Tibial nerve (tissue), 4 donors: ENCODE measurements at places on chromosomes 3 and 15.

DNA sequence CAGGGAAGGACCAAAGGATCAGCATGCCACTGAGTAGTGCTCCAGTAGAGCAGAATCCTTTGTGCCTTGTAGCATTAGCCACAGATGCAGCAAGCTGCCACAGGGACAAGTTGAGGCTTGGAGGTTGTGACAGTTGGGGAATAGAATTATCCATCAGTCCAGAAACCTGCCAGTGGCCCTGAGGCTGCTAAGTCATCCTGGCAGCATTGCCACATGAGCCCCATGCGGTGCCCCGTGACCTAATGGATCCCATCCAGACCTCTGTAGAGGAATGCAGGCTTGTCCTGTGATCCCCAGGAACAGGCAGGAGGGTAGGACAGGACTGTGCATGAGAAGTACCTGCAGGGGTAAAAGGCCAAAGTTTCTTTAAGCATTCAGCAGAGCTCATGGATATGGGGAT, 51.7 kb downstream of the BOC start:
- no peaks in the 10 kb centered on the region for H3K36me3 ChIP-seq
- H3K4me3 ChIP-seq: no peak overlapping the region
- H3K4me1 ChIP-seq: peaks cover 7% of the 10 kb centered on the region
- no peak for DNase-seq
- no peaks in the 10 kb centered on the region for H3K27me3 ChIP-seq

DNA sequence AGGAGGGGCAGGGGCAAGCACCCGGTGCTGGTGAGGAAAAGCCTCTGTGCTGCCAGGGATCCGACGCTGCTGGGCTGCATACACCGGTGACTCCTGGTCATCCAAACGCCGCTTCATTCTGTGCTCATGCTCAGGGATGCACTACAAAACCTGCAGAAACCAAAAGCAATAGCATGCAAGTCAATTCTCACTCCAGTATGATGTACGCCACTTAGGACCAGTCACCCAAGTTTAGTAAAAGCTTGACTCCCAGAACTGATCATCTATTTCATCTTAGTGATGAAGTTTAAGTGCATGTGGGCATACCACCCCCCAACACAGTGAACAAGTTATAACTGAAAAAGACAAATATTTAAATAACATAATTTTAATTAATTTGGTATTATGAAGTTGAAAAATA, 21.2 kb downstream of the SIN3A start:
- no peak overlapping the region for H3K27ac ChIP-seq
- no peaks in the 10 kb centered on the region for H3K27me3 ChIP-seq
- peaks cover 2% of the 10 kb centered on the region for H3K36me3 ChIP-seq
- H3K4me3 ChIP-seq: no peak overlapping the region
- DNase-seq: no peak

GRCh38 chr3:151386056-151386455, 1.5 kb upstream of the P2RY12 start:
- H3K27me3 ChIP-seq: no peaks in the 10 kb centered on the region
- H3K36me3 ChIP-seq: no peaks in the 10 kb centered on the region
- peak overlapping the region; percentile 84 for H3K27ac ChIP-seq
- H3K4me3 ChIP-seq: no peak overlapping the region

GRCh38 chr3:69115731-69116130, 6.7 kb downstream of the LMOD3 start:
- H3K36me3 ChIP-seq: no peaks in the 10 kb centered on the region
- no peak overlapping the region for H3K4me3 ChIP-seq
- H3K4me1 ChIP-seq: no peaks in the 10 kb centered on the region
- DNase-seq: no peak
- no peaks in the 10 kb centered on the region for H3K27me3 ChIP-seq

DNA sequence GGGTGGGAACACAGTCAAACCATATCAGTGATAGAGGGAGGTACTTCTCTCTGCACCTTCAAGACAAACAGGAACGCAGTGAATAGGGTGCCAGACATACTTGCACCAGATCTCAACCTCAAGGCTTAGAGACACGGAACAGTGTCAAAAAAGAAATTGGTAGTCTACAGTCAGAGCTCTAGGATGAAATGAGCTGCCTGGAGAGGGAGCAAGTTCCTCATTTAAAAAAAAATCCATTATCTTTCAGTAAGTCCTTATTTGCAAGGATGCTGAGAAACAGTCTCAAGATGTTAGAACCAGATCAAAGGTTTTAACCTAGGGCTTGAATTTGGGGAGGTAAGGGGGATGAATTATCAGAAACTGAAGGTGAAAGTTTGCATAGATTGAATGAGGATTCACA, 20.2 kb upstream of the LMCD1 start:
- no peaks in the 10 kb centered on the region for H3K4me1 ChIP-seq
- H3K36me3 ChIP-seq: no peaks in the 10 kb centered on the region
- no peak overlapping the region for H3K27ac ChIP-seq

GRCh38 chr15:57133127-57133968, 214.9 kb downstream of the TCF12 start:
- H3K27me3 ChIP-seq: no peaks in the 10 kb centered on the region
- DNase-seq: no peak
- no peak overlapping the region for H3K4me3 ChIP-seq
- H3K27ac ChIP-seq: no peak overlapping the region
- no peaks in the 10 kb centered on the region for H3K36me3 ChIP-seq

GRCh38 chr15:53875139-53875538, 103.1 kb upstream of the UNC13C start:
- no peak overlapping the region for H3K27ac ChIP-seq
- no peaks in the 10 kb centered on the region for H3K36me3 ChIP-seq
- no peak for DNase-seq
- no peaks in the 10 kb centered on the region for H3K27me3 ChIP-seq

DNA sequence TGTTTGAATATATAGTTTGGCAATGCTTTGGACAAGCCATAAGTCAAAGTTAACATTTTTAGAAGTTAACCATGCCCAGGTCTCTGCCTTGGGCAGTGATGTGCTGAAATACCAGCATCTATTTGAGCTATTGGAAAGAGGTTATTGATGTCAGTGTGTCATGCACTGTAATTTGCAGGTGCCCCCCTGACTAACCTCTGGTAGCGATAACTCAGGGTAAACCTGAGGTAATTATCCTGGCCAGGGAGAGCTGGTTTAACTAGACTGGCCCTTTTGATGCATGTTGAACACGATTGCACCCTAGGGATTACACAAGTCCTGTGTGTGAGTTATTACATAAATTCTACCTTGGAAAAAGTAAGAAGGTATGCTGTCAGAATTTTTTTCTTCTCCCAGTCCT, 455.8 kb upstream of the WNT5A start:
- no peaks in the 10 kb centered on the region for H3K36me3 ChIP-seq
- H3K27me3 ChIP-seq: no peaks in the 10 kb centered on the region
- H3K4me3 ChIP-seq: no peak overlapping the region

DNA sequence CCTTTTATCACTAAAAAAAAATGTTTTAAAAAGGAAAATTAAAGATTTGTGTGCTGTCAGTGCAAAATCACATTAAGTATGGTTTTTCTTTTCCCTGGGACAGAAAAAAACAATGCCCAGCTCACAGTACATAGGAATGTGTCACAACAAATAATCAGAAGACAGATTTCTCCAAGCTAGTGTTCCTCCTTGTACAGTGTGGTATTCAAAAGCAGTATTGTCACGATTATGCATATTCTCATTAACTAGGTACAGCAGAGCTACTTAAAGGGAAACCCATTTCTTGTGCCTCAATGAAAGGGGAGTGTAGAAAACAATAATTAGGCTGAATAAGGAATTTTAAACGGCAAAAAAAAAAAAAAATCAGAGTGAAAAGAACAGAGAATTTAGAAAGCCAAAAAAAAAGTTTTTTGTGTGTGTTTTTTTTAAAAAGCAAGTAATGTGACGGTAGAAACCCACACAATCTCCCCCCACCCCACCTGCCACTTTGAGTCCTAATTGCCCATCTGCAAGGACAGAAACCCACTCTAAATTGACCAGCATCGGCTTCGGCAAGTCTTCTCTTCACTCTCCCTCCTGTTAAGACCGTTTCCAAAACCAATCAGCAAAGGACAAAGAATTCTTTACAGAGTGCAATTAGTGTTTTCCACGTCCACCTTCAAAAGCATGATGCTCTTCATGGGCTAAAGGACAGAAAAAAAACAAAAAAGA, 41.0 kb downstream of the EIF4E3 start:
- DNase-seq: no peak
- H3K36me3 ChIP-seq: peaks cover 3% of the 10 kb centered on the region
- H3K4me3 ChIP-seq: no peak overlapping the region
- peak overlapping the region; percentile 21 for H3K27ac ChIP-seq

DNA sequence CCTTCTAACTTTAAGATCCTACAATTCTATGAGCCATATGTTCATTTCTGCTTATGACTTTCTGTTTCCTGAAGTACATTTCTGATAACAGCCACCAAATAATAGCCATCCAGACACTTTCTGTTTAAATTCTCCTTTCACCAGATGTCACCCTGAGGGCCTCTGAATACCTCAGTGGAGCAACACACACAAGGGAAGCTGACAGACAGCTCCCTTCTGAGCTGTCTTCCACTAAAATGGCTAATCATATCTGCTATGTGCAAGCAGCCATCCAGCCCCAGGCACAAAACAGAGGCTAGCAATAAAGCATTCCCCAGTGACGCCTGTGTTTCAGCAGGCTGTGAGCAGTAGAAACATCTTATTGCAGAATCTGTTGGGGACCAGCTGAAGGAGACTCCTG, 666.6 kb upstream of the UBE2E2 start:
- H3K4me1 ChIP-seq: no peaks in the 10 kb centered on the region
- H3K4me3 ChIP-seq: no peak overlapping the region
- no peaks in the 10 kb centered on the region for H3K27me3 ChIP-seq
- no peaks in the 10 kb centered on the region for H3K36me3 ChIP-seq

DNA sequence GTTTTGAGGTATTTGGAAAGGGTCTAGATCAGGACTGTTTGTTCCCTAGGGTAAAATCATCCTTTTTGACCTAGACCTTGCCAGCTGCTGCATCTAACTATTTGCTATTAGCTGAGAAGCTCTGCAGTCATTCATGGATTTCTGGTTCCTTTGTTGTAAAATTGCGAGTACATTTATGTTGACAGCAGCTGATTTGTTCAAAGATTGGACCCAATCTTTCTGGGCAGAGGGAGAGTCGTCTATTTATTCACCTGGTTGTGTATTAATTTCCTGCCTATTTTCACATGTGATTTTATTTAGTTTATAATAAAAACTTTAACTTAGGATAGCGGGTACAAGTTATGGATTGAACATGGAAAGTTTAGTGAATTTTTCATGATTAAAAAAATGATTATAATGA, 236.3 kb downstream of the CNTN4 start:
- DNase-seq: no peak
- H3K27me3 ChIP-seq: no peaks in the 10 kb centered on the region
- H3K27ac ChIP-seq: no peak overlapping the region
- H3K4me1 ChIP-seq: no peaks in the 10 kb centered on the region
- no peak overlapping the region for H3K4me3 ChIP-seq

- H3K27me3 ChIP-seq: no peaks in the 10 kb centered on the region
- H3K4me3 ChIP-seq: no peak overlapping the region
- DNase-seq: no peak
Observed at GRCh38 chr3:33954956-33955355, 156.5 kb downstream of the PDCD6IP start.

GRCh38 chr15:27359586-27359985, 388.6 kb downstream of the GABRG3 start:
- H3K4me1 ChIP-seq: no peaks in the 10 kb centered on the region
- H3K27me3 ChIP-seq: no peaks in the 10 kb centered on the region

DNA sequence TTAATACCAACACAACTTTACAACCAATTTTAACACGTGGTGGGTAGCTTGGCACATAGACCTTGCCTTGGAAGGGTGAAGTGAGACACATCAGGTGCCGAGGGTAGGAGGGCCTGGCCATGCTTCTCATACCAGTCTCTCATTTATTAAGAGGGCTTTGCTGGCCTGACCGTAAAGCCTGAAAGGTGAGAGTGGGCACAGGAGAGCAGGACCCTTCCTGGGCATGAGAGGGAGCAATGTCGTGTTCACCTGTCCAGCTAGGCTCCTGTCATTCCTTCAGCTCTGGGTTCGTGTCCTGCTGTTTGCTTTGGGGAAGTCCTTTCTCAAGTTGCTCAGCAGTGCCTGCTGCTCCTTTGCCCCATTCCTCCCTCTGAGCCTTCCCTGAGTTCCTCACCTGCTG, 294.4 kb downstream of the EPHB1 start:
- DNase-seq: no peak
- H3K4me3 ChIP-seq: no peak overlapping the region
- no peaks in the 10 kb centered on the region for H3K36me3 ChIP-seq

GRCh38 chr15:86919581-86919980, 839.9 kb downstream of the AGBL1 start:
- DNase-seq: no peak
- H3K27me3 ChIP-seq: no peaks in the 10 kb centered on the region
- H3K27ac ChIP-seq: no peak overlapping the region
- no peaks in the 10 kb centered on the region for H3K36me3 ChIP-seq

DNA sequence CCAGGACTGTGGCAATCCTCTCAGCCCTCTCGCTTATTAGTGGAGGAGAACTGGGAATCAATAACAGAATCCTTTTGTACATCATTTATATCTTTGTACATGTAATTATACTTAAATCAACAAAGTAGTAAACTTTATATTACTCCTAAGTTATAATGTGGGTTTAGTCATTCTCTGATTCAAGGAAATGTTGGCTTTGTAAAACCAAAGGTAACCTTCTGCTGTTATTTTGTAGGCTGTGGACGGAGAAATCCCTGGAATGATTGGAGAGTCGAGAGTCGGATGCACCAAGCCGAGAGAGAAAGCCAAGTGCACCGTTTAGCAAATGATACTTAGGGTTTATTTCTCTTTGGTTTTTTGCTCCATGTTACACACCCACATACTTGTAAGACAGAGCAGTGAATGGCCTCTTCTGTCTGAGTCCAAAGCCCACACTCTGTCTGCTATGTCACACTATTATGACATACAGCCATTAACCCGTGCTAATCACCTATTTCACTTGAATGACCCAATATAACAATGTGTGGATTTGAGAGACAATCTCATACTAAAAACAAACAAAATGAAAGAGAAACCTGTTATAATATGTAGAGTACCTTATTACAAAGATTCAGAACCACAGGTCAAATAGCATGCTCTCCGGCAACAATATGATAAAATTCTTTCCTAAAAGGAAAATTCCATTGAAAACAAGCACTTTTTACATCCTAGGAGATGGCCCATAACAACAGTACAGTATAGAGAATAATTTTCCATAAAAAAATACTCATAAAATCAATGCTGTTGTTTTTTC, 72.2 kb downstream of the MECOM start:
- H3K4me1 ChIP-seq: no peaks in the 10 kb centered on the region
- H3K27ac ChIP-seq: peak overlapping the region; percentile 6
- no peak overlapping the region for H3K4me3 ChIP-seq
- no peak for DNase-seq
- no peaks in the 10 kb centered on the region for H3K36me3 ChIP-seq

DNA sequence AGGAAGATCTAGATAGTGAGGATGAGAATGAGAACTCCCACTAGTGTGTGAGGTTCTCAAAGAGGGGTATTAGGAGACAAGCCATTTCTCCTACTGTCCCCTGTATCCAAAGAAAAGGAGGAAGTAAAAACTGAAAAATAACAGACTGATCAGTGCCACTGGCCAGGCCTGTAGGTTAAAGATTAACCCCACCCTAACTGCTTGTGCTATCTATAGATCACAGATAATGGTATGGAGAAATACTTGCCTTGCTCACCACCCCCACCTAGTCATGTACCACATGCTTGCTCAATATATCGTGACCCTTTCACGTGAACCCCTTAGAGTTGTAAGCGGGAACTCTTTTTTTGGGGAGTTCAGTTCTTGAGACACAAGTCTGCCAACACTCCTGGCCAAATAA, 519.7 kb upstream of the FRG2C start:
- H3K4me1 ChIP-seq: no peaks in the 10 kb centered on the region
- H3K4me3 ChIP-seq: no peak overlapping the region
- no peaks in the 10 kb centered on the region for H3K36me3 ChIP-seq
- no peak for DNase-seq
- H3K27me3 ChIP-seq: no peaks in the 10 kb centered on the region
